ENCODE measurements at places on chromosomes 2 and 18.

- peak; percentile 32 for DNase-seq
These were observed 101.8 kb upstream of the HDAC4 start for GRCh38 chr2:239502430-239503186.

GRCh38 chr18:23578891-23579653 is 7.2 kb downstream of the NPC1 start:
- DNase-seq = no peak

DNA sequence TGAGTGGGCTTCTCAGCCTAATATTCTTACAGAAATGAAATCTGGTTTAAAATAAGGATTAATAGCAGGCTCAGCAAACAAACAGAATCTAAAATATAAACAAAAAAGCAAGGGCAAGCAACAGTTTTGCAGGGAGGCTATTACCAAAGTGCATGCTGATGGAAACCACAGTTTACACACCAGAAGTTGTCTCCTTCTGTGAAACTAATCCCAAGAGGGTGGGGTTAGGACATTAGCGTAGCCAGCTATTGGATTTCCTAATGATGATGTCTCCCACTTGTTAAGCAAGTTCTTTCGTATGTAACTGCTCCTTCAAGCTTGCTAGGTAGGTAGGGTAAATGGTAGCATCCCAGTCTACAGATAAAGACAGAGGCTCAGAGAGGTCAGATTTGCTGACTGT is 65.0 kb upstream of the TSPYL6 start:
- no peak for DNase-seq

GRCh38 chr18:8800445-8800844 is 95.1 kb downstream of the MTCL1 start:
- DNase-seq = no peak

GRCh38 chr2:123521854-123522253 is 503.2 kb upstream of the CNTNAP5 start:
- DNase-seq = no peak

DNA sequence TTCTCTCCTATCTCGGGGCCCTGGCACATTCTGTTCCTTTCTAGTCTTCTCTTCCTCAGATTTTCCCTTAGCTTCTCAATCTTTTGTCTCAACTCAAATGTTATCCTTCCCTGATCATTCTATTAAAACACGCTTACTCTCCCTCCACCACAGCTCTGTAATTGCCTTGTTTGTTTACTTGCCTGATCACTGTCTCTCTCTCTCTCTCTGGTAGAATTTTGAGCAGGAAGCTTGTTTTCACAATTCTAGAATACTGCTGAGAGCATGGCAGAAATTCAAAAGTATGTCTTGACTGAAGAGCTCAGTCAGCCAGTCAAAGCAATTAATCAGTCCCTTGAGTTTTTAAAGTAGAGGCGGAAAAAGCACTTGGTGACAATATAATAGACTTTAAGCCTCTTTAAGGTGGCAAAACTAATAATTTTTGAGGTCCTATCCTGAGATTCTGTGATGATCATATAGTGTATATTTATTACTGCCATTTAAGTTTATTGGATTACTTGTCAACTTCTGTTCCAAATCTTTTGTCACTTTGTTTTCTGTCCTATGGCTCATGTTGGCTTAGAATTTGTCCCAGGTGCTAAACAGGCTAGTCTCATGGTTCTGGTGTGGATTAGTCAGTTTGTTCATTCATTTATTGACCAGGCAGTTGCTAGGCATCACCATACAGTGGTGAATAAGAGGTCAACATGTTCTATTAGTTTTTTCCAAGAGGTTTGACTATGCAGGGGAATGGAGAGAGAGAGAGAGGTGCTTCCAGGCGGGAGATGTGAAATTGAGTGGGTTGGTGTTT is 2.3 kb downstream of the PSMD1 start:
- DNase-seq = no peak

DNA sequence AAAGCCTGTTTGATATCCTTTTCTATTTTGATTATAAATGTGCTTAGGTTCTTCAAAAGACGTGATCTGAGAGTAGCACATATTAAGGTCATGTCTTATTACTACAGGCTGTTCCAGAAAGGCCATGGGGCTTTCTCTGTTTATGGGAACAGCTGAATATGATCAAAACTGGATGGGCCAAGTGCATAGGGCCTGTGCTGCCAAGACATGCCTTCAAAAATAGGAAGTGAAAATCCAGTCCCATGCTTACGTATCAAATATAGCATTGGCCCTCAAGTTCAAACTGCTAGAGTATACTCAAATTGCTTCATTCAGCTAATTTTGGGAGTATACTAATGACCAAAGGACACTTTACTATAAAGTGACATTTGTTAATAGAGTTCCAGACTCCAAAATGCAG is 24.1 kb downstream of the SLC25A52 start:
- DNase-seq = no peak

DNA sequence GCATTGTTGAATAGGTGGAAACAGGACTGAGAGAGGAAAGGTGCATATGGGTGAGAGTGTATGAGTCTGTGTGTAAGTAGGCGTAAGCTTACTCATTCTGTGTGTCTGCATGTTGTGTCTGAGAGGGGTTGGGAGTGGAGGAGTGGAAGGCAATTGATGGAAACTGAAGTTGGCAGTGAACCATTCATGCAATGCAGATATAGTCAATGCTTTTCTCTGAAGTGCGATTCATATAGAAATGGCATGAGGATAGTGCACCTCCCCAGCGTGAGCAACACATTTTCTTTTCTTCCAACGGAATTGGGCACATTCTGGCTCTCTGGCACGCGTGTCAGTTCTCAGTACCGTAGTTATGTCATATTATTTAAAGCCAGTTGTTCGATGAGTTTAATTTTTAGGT is 250.5 kb downstream of the NYAP2 start:
- DNase-seq = no peak

DNA sequence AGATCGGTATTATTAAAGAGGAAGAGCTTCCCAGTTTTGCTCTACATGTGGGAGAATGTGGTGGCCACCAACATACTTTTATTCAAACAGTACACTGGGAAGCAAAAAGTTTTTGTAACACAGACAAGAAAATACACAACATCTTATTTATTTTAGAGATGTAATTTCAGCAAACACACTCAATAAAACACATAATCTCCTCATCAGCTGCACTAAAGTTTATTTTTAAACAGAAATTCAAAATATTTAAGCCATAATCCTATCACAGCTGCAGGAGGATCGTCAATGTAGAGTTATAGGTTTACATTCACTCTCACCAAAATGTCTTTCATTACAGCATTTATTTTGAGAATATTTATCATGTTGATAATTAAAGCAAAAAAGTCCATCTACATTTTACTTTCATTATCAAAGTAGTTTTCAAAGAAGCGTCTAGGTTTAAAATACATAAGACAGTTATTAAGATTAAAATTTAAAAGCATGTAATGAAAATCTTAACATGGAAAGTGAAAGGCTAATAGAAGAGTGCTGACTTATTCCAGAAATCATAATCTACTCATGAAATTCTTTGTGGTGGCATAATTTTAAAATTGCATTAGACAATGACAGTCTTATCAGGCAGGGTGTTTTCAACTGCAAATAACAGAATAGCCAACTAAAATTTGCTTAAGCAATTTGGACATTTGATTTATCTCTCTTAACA is 61.0 kb downstream of the ANKRD44 start:
- no peak for DNase-seq

- no peak for DNase-seq
These were observed 94.5 kb downstream of the DPP4 start for GRCh38 chr2:161979490-161979889.

- no peak for DNase-seq
These were observed 303.8 kb upstream of the KLHL14 start for GRCh38 chr18:33076601-33077000.

- DNase-seq = no peak
These were observed 40.0 kb downstream of the DNMT3A start for GRCh38 chr2:25301453-25302352.

GRCh38 chr2:239521518-239521815 is 120.6 kb upstream of the HDAC4 start:
- DNase-seq = no peak

DNA sequence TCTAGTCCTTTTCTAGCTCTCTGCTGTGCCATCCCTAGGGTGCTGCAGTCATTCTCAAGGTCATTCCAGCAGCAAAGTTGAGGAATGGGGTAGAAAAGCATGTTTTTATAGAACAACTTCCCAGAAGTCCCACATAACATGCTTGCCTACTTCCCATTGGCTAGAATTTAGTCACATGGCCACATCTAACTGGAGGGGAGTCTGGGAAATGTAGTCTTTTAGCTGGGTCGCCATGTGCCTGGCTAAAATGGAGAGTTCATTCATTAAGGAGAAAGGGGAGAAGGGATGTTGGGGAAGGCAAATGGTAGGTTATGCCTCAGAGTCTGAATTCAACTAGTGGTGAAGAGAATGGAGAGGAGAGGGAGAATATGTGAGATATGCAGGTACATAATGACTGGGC is 85.7 kb downstream of the SLC4A3 start:
- DNase-seq = no peak

DNA sequence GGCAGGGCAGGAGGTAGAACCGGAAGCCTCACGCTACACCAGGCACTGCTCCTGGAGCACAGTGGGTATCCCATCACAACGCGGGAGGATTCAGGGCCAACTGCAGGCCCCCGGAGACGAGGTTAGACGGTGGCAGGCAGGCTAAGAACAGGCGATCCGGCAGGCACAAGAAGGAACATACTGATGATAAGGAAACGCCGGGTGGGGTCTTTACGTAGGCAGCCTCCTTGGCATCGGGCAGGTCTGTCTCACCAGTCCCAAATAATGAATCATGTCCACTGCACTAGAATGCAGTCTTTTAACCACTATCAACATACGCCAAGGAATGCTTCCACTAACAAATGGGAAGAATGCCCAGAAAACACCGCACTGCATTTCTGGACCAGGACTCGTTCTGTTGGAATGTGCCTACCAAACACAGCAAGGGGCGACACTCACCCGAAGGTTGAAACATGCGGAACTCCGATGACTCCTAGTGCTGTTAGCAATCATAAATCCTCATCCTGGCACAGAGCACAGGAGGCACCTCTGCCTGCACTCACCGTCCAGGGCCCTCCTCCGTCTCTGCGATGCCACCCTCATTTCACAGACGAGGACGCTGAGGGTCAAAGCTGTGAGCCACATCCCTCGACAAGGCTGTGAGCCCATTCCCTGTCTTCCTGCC is 35.2 kb downstream of the ZNF516 start:
- no peak for DNase-seq

- no peak for DNase-seq
These were observed 137.6 kb downstream of the UPP2 start for GRCh38 chr2:158239271-158239670.

DNA sequence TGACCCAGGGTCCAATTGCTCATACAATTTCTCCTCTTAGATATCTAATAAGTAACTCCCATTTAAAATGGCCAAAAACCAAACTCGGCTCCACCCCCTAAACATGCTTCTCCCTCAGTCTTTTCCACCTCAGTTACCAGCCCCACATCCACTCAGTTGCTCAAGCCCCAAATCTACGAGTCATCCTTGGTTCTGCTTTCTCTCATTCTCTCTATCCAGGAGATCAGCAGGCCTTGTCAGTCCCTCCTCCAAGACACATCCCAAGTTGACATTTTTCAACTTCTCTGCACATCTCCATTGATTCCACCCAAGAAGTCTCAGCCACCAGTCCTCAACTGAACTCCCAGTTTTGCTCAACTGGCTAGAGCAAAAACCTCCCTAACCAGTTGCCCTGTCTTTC is 40.5 kb upstream of the RTN4 start:
- DNase-seq = no peak

- DNase-seq = no peak
These were observed 83.5 kb downstream of the IRS1 start for GRCh38 chr2:226716126-226716525.

GRCh38 chr18:21991886-21992285 is 177.5 kb upstream of the GATA6 start:
- DNase-seq = no peak

DNA sequence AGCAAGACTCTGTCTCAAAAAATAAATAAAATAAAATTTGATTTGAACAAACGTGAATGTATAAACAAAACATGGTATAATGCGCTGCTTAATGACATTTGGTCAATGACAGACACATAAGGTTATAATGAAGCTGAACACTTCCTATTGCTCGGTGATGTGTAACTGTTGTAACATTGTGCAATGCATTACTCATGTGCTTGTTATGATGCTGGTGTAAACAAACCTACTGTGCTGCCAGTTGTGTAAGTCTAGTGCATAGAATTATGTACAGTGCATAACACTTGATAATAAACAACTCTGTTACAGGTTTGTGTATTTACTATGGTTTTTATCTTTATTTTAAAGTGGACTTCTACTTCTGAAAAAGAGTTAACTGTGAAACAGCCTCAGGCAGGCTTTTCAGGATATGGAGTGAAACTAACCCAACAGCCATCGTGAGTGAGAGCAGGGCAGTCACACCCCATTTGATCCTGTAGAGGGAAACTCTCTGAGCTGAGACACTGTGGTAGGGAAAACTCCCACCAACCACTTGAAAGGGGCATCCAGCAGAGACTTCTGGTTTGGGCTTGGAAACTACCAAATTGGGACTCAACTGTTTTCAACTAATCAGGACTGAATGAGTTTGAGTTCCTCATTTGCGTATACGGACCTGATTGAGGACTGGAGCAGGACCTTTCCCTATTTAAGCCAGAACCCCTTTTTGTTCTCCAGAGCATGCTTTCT is 8.7 kb upstream of the RPRD1A start:
- no peak for DNase-seq

GRCh38 chr18:57081899-57082298 is 65.0 kb upstream of the BOD1L2 start:
- no peak for DNase-seq

DNA sequence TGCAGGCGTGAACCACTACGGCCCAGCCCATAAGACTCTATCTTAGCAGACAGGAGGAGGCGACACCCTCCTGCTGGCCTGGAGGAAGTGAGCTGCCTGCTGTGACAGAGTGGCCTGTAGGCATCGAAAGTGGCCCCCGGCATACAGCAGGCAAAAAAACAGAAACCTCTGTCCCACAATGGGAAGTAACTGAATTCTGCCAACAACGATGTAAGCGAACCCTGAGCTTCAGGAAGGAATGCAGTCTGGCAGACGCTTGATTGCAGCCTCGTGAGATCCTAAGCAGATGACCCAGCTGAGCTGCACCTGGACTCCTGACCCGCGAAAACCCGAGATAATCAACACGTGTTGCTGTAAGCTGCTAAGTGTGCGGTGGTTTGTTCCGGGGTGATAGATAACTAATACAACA is 13.6 kb downstream of the MRO start:
- no peak for DNase-seq

DNA sequence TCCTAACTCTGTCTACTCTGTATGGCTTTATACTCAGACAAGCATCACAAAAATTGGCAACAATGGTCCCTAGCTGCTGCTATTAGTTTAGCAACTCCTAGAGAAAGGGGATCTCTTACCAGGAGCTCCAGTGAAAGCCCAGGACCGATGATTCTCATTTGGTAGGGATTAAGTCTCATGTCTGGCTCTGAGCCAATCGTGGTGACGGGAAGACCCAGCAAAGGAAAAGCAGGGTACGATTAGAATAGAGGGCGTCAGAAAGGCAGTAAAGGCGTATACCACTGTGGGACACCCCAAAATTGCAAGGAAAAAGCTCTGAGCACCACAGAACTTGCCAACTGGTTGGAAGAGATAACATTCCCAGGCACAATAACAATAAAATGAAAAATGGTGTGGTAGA is 129.5 kb downstream of the MTCL1 start:
- DNase-seq = no peak

GRCh38 chr2:28997847-28998735 is 17.0 kb downstream of the TOGARAM2 start:
- no peak for DNase-seq

- DNase-seq = no peak
These were observed 168.7 kb downstream of the NRXN1 start for GRCh38 chr2:50863218-50863617.

- no peak for DNase-seq
These were observed 66.2 kb upstream of the PROKR1 start for GRCh38 chr2:68577183-68577582.

- DNase-seq = no peak
These were observed 79.7 kb downstream of the ZDBF2 start for GRCh38 chr2:206354129-206354528.
